Bronchial epithelial cell (primary cell): ENCODE measurements at places on chromosomes 12 and 14. TPM values are rescaled to one million over a fixed set of nuclear protein-coding genes. Genes with fewer than 3 reads are reported as not detected.

- DNase-seq: no peak
Measured at GRCh38 chr12:69904777-69905176, 79.8 kb downstream of the MYRFL start.

GRCh38 chr12:94714378-94715114, 64.2 kb upstream of the TMCC3 start:
- DNase-seq: peak; percentile 94

DNA sequence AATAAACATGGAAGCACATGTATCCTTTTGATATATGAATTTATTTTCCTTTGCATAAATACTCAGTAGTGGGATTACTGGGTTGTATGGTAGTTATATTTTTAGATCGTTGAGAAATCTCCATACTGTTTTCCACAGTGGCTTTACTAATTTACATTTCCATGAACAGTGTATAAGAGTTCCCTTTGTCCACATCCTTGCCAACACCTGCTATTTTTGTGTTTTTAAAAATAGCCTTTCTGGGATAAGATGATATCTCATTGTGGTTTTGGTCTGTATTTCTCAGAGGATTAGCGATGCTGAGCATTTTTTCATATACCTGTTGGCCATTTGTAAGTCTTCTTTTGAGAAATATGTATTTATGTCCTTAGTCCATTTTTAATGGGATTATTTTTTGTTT, 329.2 kb upstream of the KITLG start:
- DNase-seq: no peak

DNA sequence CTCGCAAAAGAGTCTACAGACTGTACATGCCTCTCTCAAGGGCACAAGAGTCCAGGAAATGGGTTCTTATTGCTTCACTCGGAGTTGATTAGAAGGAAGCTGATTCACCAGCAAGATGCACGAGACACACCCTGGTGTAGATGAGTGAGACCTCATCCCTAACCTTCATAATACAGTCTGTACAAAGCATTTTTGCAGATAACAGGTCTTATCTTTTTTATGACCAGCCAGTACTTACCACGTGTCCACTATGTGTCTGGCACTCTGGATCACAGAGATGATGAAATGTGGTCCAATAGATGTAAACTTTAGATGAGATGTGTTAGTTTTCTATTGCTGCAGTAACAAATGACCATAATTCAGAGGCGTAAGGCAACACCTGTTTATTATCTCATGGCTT, 53.4 kb upstream of the PWP1 start:
- DNase-seq: peak; percentile 75

DNA sequence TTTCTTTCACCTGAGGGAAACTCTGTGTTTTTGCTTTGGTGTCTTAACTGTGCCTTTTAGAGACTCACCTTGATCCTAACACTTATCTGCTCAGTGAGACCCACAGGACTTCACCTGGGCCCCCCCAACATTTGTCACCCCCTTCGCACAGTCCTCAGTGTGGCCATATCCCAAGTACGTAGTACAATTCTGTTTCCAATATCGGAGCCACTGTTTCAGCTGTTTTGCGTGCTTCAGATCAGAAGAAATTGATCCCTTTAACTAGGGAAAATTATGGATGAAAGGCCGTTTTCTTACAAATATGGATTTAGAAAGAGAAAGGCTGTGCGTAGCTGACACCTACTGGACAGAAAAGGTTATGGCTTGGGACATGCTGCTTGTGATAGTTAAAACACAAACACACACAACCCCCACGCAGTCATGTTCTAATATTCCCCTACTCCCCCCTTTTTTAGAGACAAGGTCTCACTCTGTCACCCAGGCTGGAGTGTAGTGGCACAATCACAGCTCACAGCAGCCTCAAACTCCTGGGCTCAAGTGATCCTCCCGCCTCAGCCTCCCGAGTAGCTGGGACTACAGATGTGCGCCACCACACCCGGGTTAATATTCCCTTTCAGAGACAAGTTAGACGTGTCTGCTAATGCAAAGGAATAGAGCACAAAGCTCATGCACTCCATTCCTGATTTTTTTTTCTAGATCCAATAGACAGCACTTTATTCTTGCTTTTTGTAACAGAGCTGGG, 3.6 kb upstream of the SLC7A8 start:
- DNase-seq: peak; percentile 70

- peak; percentile 46 for DNase-seq
Measured at GRCh38 chr12:39571351-39571750, 48.3 kb downstream of the ABCD2 start.

GRCh38 chr12:105492591-105493545, 162.4 kb downstream of the C12orf75 start:
- DNase-seq: no peak

DNA sequence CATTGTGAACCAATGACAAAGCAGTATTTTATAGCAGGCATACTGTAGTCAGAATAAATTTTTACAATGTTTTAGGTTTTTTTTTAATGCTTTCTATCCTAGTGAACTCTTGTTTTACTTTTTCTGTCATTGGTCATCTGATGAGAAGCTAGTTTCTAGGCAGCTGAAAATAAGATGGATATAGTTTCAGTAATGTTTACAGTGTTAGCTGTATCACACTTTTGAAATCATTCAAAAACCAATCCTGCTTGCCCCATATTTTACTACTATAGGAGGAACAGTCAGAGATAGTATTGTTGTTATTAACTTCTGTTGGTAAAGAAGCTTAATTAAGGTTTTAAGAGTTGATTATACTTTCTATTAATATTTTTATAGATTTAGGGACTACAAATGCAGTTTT, 24.5 kb downstream of the USP15 start:
- no peak for DNase-seq

STXBP6 gene
- not detected in 2 replicates for total RNA-seq

TXNDC16 gene
- total RNA-seq: 0.79 and 1.0 TPM in 2 replicates

NOS1 gene
- total RNA-seq: 0.26 TPM in 2 replicates
